ENCODE measurements at places on chromosomes 7 and 10.

DNA sequence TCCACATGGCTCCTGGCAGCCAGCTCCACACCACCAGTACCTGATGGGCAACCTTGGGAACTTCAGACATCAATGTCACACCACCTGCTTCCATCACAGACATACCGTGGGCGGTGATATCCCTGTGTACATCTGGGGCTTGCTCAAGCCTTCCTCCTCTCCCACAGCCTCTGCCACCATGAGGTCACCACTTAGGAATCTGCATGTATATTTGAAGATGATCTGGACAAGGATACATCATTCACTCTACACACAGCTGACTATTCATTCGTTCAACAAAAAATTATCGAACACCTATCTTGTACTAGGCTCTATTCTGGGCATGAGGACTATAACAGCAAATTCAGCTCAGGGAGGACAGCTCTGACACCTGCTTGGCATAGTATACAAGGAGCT is 6.8 kb downstream of the DLG5 start:
- DNase-seq: no peak

DNA sequence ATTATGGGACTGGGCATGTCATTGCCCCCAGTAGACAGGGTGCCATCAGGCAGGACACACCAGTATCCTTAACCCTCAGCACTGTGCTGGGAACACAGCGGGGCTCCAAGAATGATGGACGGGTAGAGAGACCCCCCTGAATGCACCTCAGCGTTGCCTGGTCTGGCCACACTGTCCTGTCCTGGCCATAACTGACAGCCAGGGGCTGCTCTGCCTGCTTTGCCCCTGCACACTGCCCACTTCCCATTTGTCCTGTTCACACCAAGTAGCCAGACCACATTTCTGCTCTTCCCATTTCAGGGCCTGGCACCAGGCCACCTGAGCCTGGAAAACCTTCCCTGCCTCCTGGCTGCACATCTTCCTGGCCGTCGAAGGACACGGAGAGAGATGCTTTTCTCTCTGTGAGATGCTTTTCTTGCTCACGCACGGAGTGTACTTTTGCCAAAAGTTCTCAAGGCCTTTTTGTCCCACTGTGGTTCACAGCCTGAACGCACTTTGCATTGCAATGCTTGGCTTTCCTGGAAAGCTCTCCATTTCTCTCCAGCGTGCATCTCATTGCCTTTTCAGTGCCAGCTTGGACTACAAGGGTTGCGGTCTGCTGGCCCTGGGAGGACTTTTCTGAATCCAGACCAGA is 131.0 kb upstream of the EEPD1 start:
- DNase-seq: no peak

- DNase-seq: no peak
Observed at GRCh38 chr10:30437031-30437841, 3.3 kb downstream of the MAP3K8 start.

DNA sequence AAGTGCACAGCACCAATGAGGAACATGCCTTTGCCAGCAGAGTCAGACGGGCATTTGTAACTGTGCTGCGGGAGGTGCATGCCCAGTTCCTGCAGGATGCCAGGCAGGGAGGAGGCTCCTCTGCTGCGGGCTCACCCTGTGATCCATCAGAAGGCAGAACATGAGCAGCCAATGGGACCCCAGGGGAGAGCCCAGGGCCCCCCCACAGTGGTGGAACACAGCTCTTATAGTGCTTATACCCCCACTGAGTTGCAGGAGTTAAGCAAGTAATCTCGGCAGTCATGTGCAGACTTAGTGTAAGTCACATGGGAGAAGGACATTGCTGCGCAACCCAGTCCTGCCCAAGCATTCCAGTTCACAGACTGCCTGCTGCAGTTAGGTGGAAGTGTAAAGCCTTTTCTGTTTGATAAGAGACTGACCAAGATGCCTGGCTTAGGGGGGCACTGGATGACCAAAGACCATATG is 120.3 kb upstream of the TMEM106B start:
- no peak for DNase-seq

GRCh38 chr7:23494009-23494408 is 23.7 kb upstream of the IGF2BP3 start:
- no peak for DNase-seq

- no peak for DNase-seq
Observed at GRCh38 chr7:94396596-94396995, 1.9 kb downstream of the COL1A2 start.

GRCh38 chr10:76420725-76421124 is 989.3 kb downstream of the LRMDA start:
- no peak for DNase-seq

- DNase-seq: no peak
Observed at GRCh38 chr10:133347710-133348517, 741 bp downstream of the PRAP1 start.

GRCh38 chr10:93591065-93591808 is 9.8 kb downstream of the RBP4 start:
- DNase-seq: no peak

GRCh38 chr10:50325449-50326171 is 74.3 kb upstream of the ASAH2 start:
- peak; percentile 34 for DNase-seq

DNA sequence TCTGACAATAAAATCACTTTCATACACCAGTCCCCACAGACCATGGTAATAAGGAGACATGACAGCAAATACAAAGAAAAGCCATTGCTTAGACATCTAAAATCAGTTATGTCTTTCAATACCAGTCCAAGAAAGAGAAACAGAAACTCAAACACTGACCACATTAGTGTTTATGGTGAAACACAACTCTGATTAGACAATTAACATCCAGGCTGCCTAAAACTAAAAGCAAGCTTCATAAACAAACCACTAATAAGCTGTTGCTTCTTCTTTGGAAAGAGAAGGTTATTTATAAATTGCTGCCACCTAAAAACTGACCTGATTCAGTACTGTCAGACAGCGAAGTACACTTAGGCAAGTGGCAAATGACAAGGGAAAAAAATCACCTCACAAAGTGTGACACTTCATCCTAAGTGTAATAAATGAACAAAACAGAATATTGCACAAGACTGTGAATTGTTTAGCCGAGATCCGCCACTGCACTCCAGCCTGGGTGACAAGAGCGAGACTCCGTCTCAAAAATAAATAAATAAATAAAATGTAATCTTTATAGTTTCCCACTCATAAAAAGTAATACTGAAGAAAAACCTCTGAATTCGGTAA is 277.4 kb downstream of the PARD3 start:
- no peak for DNase-seq

DNA sequence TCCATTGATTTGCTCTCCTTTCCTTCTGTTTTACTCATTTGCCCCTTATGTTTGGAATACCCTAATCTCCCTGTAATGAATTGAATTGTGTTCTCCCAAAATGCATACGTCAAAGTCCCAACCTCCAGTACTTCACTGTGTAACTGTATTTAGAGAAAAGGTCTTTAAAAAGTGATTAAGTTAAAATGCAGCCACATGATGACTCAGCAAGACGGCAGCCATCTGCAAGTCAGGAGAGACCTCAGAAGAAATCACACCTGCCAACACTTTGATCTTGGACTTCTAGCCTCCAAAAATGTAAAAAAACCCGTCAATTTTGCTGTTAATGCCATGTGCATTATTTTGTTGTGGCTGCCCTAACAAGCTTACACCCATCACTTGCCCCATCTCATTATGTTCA is 85.3 kb upstream of the PCLO start:
- DNase-seq: no peak

DNA sequence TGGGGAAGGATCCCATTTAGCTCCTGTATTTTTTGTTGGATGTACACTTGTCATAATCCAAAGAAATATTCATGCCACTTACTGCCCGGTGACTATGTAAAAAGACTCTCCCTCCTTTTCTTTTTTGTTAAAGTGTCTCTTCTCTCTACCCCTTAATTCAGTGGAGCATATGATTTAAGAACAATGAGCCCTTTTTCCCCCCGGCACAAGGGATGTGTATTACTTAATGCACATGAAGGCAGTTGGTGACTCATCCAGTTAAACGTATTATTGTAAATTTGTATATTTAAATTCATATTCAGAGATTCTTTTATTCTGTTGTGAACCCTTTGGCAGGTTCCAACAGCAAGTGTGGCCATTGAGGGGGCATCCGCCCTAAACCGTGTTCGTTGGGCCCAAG is 241.9 kb downstream of the SLC25A13 start:
- no peak for DNase-seq

- DNase-seq: no peak
Observed at GRCh38 chr10:30542895-30543288, 86.7 kb downstream of the LYZL2 start.

DNA sequence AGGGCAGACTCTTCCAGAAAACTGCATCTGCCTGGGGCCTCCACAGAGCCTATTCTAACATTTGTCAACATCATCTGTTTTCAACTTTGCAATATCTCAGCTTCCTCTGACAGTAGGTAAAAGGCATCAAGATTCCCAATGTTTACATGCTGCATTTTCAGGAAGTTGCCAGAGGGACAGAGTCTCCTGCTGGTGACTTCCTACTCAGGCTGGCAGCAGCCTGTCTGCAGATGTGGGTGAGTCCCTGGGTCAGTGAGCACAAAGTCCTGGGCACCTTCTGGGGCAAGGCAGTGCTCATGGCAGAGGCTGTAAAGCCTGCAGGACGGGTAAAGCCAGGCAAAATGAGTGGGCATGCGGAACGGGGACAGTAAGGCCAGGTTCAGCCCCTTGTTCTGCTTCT is 69.4 kb downstream of the EBF3 start:
- no peak for DNase-seq

GRCh38 chr7:113371416-113372043 is 253.2 kb upstream of the SMIM30 start:
- DNase-seq: no peak

GRCh38 chr10:92778091-92778490 is 70.2 kb upstream of the EXOC6 start:
- no peak for DNase-seq
